ENCODE measurements at places on chromosomes 11 and 22. TPM values are rescaled to one million over a fixed set of nuclear protein-coding genes. Genes with fewer than 3 reads are reported as not detected.

DNA sequence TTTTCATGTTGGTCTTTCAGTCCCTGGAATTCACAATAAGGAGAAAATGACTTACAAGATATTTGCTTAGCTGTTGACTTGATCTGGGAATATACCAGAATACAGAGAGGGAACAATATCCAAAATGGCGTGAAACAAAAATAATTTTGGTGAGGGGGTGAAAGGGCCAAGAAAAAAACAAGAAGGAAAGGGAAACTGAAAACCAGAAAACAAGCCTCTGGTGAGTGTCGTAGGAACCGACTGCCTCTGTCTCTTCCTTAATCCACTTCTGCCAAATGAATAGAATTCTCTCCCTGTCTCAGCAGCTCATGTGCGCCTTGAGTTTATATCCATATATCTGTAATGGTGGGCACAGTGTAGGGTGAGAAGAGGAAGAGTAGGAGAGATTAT is 367.6 kb downstream of the ETS1 start:
- no peaks in the 10 kb centered on the region for H3K4me1 ChIP-seq
- H3K27me3 ChIP-seq, result no peaks in the 10 kb centered on the region
- no peak overlapping the region for H3K4me3 ChIP-seq
- no peak for DNase-seq

- no peaks in the 10 kb centered on the region for H3K36me3 ChIP-seq
- no peak for DNase-seq
- no peaks in the 10 kb centered on the region for H3K4me1 ChIP-seq
- H3K27me3 ChIP-seq, result no peaks in the 10 kb centered on the region
- no peak overlapping the region for H3K27ac ChIP-seq
- H3K4me3 ChIP-seq, result no peak overlapping the region
These were observed 552.4 kb upstream of the ANO5 start for GRCh38 chr11:21640491-21640890.

Gene OR5B21
- total RNA-seq, result 0.28 TPM

Gene SEZ6L
- total RNA-seq, result 0.60 TPM

Gene INS
- not detected for total RNA-seq

DNA sequence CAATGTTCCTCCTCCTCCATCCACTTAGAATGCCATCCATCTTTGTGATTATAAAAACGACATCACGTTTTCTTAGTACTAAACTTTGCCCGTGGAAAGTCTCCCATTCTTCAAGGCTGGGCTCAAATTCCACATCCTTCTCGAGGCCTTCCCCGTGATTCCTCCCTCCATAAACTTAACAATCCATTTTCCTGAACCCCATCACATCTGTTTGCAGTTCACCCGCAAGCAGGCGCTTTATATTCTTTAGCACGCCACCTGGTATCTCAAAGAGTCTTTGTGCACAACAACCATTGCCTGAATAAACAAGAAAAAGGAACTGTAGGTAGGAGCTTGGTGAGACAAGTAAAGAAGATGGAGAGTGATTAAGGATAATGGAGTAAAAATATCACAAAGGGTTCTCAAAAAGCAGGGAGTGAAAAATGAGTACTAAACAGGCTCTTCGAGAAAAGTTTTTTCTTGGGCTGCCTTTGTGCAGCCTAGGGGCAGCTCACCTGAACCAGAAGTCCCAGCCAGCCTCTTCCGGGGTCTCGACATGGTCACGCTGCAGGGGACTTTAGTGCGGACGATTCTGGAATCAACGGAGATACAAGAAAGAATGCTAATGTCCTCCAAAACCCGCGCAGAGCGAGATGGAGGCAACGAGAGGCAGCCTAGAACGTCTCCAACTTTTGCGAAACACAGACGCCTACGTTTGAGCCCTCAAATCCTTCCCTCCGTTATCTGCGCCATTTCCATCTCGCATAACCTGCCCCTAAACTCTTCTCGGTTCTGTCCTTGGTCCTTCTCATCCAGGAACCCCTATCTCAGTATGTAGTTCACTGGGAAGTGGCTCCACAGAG is 585 bp downstream of the THYN1 start:
- DNase-seq, result peak; percentile 19
- no peaks in the 10 kb centered on the region for H3K27me3 ChIP-seq
- peaks cover 25% of the 10 kb centered on the region for H3K36me3 ChIP-seq
- H3K4me3 ChIP-seq, result peak overlapping the region; percentile 74

Gene CCDC116
- total RNA-seq, result not detected

- H3K36me3 ChIP-seq, result peaks cover 26% of the 10 kb centered on the region
- H3K4me1 ChIP-seq, result peaks cover 45% of the 10 kb centered on the region
- H3K27me3 ChIP-seq, result no peaks in the 10 kb centered on the region
- no peak overlapping the region for H3K27ac ChIP-seq
- no peak overlapping the region for H3K4me3 ChIP-seq
These were observed 3.3 kb downstream of the TMEM109 start for GRCh38 chr11:60917267-60917666.

DNA sequence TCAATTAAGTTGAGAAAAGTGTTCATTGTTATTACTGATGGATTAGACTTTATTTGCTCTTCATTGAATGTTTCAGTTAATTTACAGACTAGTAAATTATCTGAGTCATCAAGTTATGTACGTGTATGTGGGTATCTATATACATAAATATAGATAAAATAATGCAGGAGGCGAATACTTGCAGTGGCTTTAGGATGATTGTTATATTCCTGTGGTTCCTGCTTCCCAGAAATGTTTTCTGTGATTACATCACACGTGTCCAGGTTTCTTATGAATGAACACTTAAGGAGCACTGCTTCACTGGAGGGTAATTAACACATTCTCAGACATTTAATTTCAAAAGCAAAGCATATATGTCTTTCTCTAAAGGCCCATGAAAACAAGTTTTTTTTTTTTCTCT is 28.4 kb downstream of the YAP1 start:
- no peak for DNase-seq
- no peaks in the 10 kb centered on the region for H3K27me3 ChIP-seq
- no peak overlapping the region for H3K4me3 ChIP-seq
- no peaks in the 10 kb centered on the region for H3K36me3 ChIP-seq

Gene CBLIF
- total RNA-seq, result not detected

DNA sequence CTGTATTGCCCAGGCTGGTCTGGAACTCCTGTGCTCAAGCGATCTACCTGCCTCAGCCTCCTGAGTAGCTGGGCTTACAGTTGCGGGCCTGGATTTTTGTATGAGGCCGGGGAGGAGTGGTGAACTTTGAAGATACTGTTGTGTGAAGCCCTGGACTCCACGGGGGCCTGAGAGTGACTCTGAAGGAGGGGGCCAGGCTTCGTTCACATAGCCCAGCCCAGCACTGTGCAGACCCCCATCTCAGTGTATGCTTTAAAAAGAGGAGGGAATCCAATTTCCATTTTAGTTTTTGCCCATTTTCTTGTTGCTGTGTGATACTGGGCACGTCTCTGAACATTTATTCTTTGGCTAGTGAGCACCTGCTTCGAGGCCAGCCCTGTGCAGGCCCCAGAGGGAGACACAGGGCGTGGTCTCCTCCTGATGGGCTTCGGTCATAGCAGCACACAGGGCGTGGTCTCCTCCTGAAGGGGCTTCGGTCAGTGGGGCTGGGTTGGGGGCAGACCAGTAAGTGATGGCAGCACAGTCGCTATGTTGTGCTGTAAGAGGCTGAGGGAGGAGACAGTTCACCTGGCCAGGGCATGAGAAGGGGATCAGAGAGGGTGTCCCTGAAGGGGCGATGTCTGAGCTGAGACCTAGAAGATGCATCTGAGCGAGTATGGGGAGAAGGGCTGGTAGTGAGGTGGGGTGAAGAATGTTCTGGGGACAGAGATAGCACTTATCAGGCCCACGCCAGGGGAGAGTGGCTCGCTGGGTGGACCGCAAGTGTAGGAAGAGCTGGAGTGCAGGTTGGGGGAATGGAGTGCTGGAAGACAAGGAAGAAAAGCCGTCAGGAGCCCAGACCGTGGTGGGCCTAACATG is 14.0 kb downstream of the SAMM50 start:
- no peak overlapping the region for H3K4me3 ChIP-seq
- peaks cover 4% of the 10 kb centered on the region for H3K4me1 ChIP-seq

Gene STK33
- 0.24 TPM for total RNA-seq

DNA sequence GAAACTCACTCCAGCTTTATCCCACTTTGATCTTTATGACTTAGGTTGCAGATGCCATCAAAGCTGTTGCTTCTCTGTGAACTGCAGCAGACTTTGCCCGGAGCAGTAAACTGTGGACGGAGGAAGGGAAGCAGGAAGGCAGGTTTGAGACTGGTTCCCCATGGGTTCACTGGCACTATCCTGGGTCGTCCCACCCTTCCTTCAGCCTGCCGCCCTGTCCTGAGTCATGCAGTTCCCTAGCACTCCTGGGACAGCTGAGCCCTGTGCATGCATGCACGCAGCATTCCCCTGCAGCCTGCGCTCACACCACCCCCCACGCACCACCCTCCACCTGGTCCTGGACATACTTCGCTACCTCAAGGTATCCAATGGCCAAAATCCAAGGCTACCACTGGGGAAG is 23.5 kb upstream of the P2RY2 start:
- H3K4me1 ChIP-seq, result peaks cover 14% of the 10 kb centered on the region
- no peak overlapping the region for H3K4me3 ChIP-seq
- H3K36me3 ChIP-seq, result no peaks in the 10 kb centered on the region

Gene FXYD6
- not detected for total RNA-seq

- H3K27me3 ChIP-seq, result no peaks in the 10 kb centered on the region
- H3K27ac ChIP-seq, result no peak overlapping the region
- H3K4me1 ChIP-seq, result no peaks in the 10 kb centered on the region
- H3K4me3 ChIP-seq, result no peak overlapping the region
- H3K36me3 ChIP-seq, result no peaks in the 10 kb centered on the region
These were observed 25.6 kb downstream of the HTR3A start for GRCh38 chr11:114000526-114000925.

All from natural killer cell (primary cell).